CD8-positive, alpha-beta T cell (primary cell): ENCODE measurements at places on chromosomes 2 and 18. TPM values are rescaled to one million over a fixed set of nuclear protein-coding genes. Genes with fewer than 3 reads are reported as not detected.

DNA sequence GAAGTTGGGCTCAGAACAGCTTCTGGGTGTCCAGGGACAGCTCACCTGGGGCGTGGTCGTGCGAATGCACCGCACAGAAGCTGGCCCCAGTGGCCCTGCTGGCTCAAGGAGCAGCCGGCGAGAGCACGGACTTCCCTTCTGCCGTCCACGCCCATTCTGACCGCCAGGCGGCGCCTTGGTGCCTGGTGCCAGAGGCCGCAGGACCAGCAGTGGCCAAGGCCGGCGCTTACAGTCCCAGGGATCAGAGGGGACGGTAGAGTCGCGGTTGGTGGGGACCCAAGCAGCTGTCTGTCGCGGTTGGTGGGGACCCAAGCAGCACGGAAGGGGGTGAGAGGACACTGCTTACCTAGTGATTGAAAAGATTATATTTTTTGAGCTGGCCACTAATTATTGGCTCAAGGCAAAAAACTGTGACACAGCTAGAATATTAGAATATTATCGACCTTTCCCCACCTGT, 25.7 kb downstream of the NPPC start:
- peak; percentile 19 for DNase-seq

DNA sequence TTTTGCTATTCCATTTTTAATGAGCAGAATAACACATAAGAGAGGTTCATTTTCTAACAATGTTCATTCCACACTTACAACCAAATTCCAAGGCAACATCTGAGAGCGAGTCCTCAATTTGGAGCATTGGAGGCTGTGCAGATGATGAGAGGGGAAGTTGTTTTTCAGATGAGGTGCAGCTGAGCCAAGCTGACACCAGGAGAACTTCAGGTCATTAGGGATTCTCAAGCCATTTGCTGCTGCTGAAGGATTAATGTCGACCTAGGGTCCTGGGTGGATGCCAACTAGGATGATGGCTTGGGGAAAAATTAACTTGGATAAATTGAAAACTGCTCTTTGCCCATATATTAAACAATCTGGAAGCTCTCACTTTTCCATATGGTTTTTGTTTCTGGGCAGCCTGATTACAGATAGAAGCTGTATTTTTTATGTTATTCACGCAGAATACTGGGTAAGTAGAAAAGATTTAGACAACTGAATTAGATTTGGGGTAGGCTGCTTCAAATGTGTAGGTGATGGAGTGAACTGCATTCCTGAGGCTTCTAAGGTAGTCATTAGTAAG, 206.4 kb upstream of the SLC39A10 start:
- DNase-seq, result no peak

DNA sequence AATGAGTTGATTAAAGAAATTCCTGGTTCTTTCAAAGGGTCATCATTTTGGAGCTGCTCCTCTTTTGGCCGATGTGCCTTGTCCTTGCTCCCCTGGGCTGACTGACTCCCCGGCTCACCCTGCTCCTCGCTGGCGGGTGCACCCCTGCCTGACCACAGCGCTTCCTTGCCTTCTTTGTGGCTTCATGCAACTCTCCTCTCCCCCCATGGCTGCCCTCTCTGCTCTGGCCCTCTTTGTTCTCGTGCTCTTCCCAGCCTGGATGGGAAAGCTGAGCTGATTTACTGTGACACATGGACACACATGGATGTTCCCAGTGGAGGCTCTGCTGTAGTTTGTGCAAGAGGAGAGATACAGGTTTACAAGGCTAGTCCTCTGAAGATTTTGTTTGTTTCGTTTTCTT, 234.6 kb downstream of the HAUS1 start:
- no peak for DNase-seq

GRCh38 chr18:45441110-45441847, 174.0 kb upstream of the SLC14A2 start:
- DNase-seq, result no peak

DNA sequence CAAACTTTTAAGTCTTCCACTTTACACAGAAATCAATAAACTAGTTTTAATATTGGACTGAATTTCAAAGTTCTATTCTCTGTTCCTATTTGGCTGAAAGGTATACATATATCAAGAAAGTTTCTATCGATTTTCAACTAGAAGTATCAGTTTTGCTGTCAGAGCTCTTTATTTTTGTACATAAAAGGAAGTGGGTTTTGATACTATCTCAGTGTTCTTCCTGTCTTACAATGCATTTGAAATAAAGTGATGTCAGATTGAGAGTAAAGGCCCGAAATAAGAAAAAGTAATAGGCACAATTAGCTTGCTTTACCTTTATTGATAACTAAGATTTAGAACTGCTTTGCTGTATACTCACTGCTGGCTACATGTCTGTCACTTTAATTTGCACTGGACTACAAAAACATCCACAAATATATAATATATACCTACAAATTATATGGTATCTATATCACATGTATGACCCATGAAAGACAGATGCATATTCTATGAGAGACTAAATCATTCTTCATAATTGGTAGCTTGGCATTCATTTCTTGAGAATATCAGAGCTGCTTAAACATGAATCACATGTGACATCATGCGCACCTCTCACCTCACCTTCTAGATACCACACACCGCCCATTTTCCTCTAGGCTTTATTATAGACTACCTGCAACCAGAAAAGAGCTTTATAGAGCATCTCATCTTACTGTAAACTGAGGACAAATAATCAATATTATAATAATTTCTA, 83.6 kb downstream of the ASXL2 start:
- DNase-seq, result peak; percentile 66

GRCh38 chr2:163132850-163133249, 294.3 kb upstream of the KCNH7 start:
- DNase-seq, result no peak

DNA sequence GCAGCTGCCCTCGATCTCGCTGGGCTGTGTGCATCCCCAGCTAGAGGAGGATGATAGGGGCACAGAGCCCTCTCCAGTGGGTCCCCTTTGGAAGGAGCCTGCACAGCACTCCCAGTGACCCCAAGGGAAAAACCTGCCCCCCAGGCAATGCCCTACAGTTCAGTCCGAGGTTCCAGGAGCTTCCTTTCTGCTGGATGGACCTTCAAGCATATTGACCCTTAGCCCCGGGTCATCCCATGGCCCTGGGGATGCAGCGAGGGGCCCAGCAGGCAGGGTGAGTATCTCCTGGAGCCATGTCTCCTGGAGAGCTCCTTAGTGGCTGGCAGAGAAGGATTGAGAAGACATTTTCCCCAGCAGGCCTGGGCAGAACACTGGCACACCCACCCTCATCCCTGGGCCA, 45.4 kb upstream of the CTDP1 start:
- no peak for DNase-seq

DNA sequence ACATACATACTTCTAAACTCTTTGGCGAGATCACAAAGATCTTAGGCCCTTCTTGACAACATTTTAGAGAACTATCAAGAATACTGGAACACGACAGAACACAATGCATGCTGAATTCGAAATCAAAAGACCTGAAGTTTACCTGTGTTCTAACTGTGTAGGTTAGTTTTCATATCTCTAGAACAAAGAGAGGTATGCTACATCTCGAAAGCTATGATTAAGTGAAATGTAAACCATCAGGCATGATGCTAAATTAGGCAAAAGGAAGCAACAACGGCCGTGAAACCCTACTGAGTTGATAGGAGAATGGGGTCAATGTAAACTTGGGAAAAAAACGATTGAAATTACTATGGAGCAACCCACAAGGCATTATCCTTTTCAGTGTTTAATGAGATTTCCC, 43.7 kb downstream of the IKZF2 start:
- no peak for DNase-seq

DNA sequence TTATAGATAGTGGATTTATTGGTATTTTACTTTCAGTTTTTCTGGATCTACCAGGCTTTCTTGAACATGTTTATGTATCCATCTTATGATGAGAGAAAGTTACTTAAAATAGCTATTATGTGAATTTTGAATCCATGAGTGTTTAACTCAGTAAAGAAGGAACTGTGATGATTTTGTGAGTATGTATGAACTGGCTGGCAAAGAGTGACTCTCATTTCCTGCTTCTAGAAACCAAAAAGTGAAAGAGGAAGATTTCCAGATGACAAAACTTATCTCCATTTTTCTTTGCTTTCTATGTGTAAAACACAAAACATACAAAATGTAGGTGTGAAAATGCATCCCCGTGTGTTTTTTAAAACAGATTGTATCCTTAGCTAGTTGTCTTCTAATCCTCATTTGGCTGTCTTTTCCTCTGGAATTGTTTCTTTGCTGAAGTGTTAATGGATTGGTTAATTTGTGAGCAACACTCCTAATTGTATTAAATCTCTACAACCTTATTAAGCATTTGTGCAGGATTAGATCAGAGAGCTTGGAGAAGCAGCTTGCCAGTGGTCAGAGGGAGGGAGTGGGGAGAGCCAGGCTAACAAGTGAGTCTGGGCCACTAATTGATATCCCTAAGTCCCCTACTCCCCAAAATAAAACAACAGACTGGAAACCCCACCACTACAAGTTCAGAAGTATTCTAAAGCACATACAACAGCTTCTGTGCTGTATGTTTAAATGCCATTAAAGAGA, 23.9 kb downstream of the PTPRM start:
- DNase-seq, result no peak

DNA sequence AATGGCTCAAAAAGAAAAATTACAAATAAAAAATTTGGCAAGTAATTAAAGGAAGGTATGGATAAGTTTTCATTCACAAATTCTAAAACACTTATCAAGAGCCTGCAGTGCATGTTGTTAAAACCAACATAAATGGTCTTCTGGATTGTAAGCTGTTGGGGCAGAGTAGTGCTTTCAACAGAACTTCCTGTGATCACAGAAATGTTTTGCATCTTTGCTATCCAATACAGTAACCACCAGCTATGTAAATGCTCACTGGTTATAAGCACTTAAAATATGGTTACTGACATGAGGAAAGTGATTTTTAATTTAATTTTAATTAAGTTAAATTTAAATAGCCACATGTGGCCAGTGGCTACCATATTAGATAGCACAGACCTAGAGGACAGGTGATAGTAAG, 133.1 kb downstream of the NBAS start:
- no peak for DNase-seq

GRCh38 chr2:29189052-29189451, 73.8 kb downstream of the CLIP4 start:
- no peak for DNase-seq

- no peak for DNase-seq
Measured at GRCh38 chr18:45828917-45829811, 3.7 kb downstream of the SIGLEC15 start.

DNA sequence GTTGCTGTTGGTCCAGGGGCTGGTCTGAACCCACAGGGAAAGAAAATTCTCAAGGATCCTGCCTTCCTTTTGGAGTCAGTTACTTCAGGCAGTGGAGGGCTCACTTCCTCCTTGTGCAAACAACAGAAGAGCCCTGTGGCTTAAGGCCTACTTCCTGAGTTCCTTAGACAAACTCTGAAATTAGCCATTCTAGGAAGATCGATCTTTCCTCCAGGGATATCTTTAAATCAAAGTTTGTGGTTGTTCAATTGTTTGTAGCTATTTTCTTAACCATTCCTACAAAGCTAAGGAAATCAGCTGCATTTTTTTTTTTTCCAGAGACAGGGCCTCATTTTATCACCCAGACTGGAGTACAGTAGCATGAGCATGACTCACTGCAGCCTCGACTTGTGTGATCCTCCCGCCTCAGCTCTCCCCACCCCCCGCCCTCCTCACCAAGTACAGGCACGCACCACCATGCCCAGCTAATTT, 156.0 kb downstream of the TANC1 start:
- DNase-seq, result no peak

GRCh38 chr18:5628512-5629255, 84.9 kb upstream of the EPB41L3 start:
- no peak for DNase-seq

GRCh38 chr2:71720596-71721361, 267.4 kb downstream of the DYSF start:
- DNase-seq, result no peak

DNA sequence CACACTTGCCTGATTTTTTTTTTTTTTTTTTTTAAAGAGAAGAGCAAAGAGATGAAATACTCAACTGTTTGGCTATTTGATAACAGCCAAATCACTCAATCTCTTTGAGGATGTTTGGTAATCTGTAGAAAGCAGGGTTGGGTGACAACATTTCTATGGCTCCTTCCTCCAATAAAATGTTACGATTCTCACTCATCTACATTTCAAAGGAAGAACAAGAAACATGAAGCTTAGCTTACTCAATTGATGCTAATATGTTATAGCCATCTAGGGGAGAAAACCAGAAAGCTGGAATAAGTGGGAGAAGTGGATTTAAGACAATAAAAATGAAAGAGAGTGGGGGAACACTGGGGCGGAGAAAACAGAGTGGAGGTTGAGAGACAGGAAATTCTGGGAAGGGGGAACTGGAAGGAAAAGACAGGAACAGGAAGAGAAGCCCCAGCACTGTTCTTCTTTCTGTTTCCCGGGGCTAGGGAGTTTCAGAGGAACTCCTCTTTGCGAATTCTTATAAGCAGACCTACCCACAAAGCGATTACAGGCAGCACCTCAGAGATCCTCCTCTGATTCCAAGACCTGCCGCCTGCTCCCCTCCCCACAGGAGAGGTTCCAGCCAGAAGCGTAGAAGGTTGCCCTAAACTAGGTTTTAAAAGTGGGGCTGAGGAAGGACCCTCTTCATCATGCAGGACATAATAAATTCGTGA, 13.3 kb downstream of the ST3GAL5 start:
- no peak for DNase-seq

DNA sequence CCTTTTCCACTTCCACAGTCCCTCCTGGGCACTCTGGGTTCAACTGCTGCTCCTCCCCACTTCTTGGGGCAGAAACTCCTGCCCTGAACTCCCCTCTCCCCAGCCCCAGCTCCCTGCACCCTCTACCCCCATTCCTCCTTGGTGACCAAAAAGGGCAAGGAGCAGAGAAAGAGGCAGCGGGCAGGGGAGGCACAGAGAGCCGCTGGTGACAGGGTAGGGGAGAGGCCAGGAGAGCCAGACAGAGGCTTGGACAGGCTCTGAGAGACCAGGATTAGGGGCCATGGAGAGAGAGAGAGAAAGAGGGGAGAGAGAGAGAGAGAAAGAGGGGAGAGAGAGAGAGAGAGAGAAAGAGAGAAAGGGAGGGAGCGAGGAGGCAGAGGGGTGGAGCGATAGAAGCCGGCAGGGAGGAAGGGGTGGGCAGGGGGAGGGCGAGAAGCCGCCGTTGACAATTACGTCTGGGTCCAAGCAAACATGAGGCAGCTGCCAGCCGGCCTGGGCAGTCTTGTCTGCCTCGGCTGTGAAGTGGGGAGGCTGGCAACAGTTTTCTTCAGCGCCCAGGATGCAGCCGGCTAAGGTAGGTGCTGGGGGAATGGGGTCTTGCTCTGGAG, at the start of gene KCNIP3:
Gene KCNIP3, plus strand, starts transcription at position 468 of the 608 bp plus-strand sequence. Its CDS starts 92 bp downstream, at position 560.
- no peak for DNase-seq

DNA sequence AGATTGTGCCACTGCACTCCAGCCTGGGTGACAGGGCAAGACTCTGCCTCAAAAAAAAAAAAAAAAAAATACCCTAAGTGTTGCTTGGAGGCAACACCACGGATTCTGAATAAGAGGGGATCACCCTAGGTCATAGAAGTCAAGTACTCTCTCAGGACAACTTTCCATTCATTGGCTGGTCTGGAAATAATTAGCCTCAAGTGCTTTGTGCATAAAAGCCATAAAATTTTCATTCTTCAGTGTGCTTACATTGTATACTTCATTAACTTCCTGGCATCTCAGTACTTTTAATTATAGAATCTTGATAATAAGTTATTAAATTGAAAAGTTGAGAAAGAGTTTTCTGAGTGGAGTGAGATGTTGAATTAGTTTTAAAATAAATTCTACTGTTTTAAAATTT, 876.1 kb upstream of the FAM98A start:
- DNase-seq, result no peak

CASP10 gene
- total RNA-seq, result 10.4 TPM

ACOXL gene
- total RNA-seq, result not detected

PCARE gene
- total RNA-seq, result not detected

RAB31 gene
- total RNA-seq, result 0.11 TPM

CREG2 gene
- not detected for total RNA-seq

MC2R gene
- total RNA-seq, result not detected

COL5A2 gene
- 0.39 TPM for total RNA-seq

ATOH8 gene
- 0.22 TPM for total RNA-seq
